ENCODE measurements at places on chromosomes 13 and 19. TPM values are rescaled to one million over a fixed set of nuclear protein-coding genes. Genes with fewer than 3 reads are reported as not detected.

DNA sequence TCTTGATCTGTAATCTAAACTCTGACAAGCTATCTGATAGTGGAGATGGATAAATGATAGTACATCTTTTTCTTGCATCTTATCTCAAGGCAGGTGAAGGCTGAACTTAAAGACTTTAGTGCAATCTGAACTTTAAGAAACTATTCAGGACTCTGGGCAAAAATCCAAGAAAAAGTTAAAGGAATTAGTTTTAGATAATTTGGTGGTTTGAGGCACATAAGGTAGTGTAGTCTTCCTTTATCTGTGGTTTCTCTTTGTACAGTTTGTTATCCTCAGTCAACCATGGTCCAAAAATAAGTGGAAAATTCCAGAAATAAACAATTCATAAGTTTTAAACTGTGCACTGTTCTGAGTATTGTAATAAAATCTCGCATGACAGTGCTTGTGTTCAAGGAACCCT is 172.9 kb downstream of the UGGT2 start:
- no peaks in the 10 kb centered on the region for H3K4me1 ChIP-seq
- no peak overlapping the region for H3K4me3 ChIP-seq
- DNase-seq = no peak
- H3K27me3 ChIP-seq = peaks cover 2% of the 10 kb centered on the region

- H3K4me3 ChIP-seq = peak overlapping the region; percentile 39
- no peaks in the 10 kb centered on the region for H3K27me3 ChIP-seq
- H3K36me3 ChIP-seq = peaks cover 7% of the 10 kb centered on the region
- H3K4me1 ChIP-seq = peaks cover 29% of the 10 kb centered on the region
These were observed 8.1 kb downstream of the ISYNA1 start for GRCh38 chr19:18429717-18430416.

- peaks cover 93% of the 10 kb centered on the region for H3K4me1 ChIP-seq
- H3K27me3 ChIP-seq = no peaks in the 10 kb centered on the region
- H3K36me3 ChIP-seq = peaks cover 19% of the 10 kb centered on the region
- DNase-seq = no peak
- H3K4me3 ChIP-seq = peak overlapping the region; percentile 29
These were observed 47.7 kb downstream of the STK24 start for GRCh38 chr13:98529171-98529570.

GRCh38 chr19:13729859-13730258 is 34.5 kb upstream of the MRI1 start:
- peaks cover 25% of the 10 kb centered on the region for H3K4me1 ChIP-seq
- peaks cover 1% of the 10 kb centered on the region for H3K27me3 ChIP-seq
- DNase-seq = no peak
- H3K36me3 ChIP-seq = no peaks in the 10 kb centered on the region

- H3K4me3 ChIP-seq = no peak overlapping the region
- peaks cover 27% of the 10 kb centered on the region for H3K4me1 ChIP-seq
- no peak for DNase-seq
- H3K36me3 ChIP-seq = peaks cover 8% of the 10 kb centered on the region
These were observed 395.6 kb downstream of the KLF12 start for GRCh38 chr13:73738626-73739025.

GRCh38 chr13:20193162-20193906 is 596 bp upstream of the GJB2 start:
- peak; percentile 20 for DNase-seq
- no peaks in the 10 kb centered on the region for H3K36me3 ChIP-seq
- H3K27me3 ChIP-seq = peaks cover 48% of the 10 kb centered on the region
- H3K27ac ChIP-seq = no peak overlapping the region

GRCh38 chr19:54172471-54173358 is at the start of gene TMC4:
TSS of gene TMC4 (minus strand) at chr19:54173160. CDS start at chr19:54173117, 43 bp downstream.
- H3K4me3 ChIP-seq = no peak within 1 kb of the TSS
- H3K27me3 ChIP-seq = no peaks in the 10 kb centered on the region
- DNase-seq = no peak
- peaks cover 8% of the 10 kb centered on the region for H3K36me3 ChIP-seq
- H3K4me1 ChIP-seq = peaks cover 5% of the 10 kb centered on the region

Gene TMIGD2
- total RNA-seq = 15.8 TPM

Gene ZNF583
- total RNA-seq = 2.1 TPM

DNA sequence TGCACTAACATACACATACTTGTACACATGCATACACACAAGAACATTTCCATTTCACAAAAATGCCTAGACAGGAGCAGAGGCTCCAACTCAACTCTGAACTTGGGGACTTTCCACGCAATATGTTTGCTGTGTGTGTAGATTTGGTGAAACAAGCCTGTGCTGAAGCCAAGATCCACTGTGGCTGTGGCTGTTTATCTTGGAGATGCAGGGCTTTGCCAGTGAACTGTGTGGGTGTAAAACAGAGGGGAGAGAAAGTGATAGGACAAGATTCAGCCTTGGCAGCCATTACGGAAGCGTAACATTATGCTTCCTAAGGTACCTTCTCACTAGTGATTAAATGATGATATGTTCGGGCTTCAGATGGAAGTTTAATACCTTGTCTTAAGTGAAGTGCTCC is 73.2 kb upstream of the MBNL2 start:
- DNase-seq = no peak
- no peak overlapping the region for H3K4me3 ChIP-seq
- H3K27ac ChIP-seq = no peak overlapping the region
- H3K27me3 ChIP-seq = peaks cover 10% of the 10 kb centered on the region
- H3K4me1 ChIP-seq = no peaks in the 10 kb centered on the region

GRCh38 chr19:46239193-46240024 is 9.9 kb downstream of the IGFL1 start:
- peaks cover 49% of the 10 kb centered on the region for H3K27me3 ChIP-seq
- no peaks in the 10 kb centered on the region for H3K4me1 ChIP-seq
- no peak overlapping the region for H3K27ac ChIP-seq

GRCh38 chr19:19866611-19867248 is 1.0 kb downstream of the ZNF253 start:
- DNase-seq = peak; percentile 76
- peak overlapping the region; percentile 98 for H3K27ac ChIP-seq
- peaks cover 19% of the 10 kb centered on the region for H3K36me3 ChIP-seq
- H3K4me3 ChIP-seq = peak overlapping the region; percentile 88

Data from activated CD4-positive, alpha-beta T cell treated with anti-CD3 and anti-CD28 coated beads for 36 hours (primary cell).